ENCODE measurements at places on chromosomes 5 and 9.

GRCh38 chr9:81417299-81417675 lies 272.1 kb downstream of the TLE1 start:
- no peak for DNase-seq

DNA sequence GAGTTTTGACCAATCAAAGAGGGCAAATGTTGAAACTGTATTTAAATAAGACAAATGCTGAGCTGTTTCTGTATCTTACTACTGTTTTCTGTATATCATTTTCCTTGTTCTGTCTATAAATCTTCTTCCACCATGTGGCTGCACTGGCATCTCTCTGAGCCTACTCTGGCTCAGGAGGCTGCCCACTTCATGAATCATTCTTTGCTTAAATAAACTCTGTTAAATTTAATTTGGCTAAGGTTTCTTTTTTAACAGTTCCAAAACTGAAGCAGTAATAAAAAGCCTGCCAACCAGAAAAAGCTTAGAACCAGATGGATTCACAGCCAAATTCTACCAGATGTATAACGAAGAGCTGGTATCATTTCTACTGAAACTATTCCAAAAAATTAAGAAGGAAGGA lies 40.2 kb upstream of the TAS2R1 start:
- DNase-seq: no peak

DNA sequence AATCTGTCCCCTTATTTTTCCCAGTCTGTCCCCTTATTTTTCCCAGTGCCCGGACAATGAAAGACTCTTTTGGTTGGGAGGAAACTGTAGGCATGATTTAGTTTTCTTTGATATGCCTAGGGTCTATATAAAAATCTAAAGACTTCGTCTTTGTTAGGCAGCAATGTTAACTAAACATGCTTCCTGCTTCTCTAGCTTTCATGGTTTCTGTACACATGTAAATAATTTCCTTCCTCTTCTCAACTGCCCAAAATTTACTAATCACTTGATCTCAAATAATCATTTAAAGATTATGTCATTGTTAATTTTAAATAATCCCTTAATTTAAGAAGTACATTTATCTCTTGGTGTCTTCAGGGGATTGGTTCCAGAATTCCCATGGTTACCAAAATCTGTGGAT lies 47.8 kb upstream of the RAPGEF6 start:
- DNase-seq: no peak

DNA sequence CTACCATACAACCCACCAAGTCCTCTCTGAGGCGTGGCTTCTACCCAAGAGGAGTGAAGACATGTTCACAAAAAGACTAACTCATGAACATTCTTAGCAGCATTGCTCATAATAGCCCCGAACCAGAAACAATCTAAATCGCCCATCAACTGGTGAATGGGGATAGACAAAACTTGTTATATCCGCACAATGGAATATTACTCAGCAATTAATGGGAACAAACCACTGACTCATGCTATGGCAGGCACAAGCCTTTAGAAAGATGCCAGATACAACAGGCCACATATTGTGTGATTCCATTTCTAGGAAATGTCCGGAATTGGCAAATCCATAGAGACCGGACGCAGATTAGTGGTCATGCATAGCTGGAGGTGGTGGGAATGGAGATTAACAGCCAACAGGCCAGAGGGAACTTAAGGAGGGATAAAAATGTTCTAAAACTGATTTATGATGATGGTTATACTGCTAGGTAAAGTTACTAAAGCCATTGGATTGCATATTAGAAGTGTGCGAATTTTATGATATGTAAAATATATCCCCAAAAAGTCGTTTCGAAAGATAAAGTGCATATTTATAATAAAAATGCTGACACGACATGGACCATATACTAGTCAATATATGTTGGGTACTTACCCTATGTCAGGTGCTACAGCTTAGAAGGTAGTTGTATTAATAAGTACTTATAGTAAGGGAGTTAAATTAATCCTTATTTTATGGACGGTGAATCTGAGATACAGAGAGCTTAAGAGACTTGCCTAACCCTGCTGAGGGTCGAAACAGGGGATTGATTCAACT lies 55.4 kb downstream of the LHX2 start:
- no peak for DNase-seq

DNA sequence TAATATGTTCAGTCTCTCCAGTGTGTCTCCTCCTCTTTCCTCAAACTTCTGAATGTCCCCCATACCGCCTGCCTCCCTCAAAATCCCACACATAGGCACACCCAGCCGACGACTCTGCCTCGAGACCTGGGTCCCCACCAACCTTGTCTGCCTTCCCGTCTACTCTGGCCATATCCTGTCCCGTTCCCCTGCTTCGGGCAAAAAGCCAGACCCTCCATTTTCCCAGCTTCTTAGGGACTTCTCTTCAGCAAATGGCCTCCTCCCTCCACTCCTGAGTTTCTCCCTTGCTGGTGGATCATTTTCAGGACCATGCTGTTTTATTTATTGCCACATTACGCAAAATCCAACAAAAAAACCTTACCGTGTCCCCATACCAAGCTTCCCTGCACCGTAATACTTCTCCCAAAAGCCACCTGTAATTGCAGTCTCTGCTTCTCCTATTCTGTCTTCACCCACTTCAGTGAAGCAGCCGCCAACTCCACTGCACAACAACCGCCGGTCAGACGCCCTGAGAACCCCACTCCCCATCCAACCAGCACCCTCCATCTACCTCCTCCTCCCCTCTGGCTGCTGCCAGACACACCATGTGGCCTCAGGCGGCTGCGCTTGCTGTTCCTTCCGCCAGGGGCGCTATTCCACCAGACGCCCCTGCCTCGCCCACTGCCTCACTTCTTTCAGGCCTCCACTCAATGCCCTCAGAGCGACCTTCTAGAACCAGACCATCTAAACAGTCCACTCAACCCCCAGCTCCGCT lies 117.0 kb downstream of the TRPM6 start:
- no peak for DNase-seq

- no peak for DNase-seq
Observed at GRCh38 chr5:79590396-79590999, 21.7 kb upstream of the TENT2 start.

DNA sequence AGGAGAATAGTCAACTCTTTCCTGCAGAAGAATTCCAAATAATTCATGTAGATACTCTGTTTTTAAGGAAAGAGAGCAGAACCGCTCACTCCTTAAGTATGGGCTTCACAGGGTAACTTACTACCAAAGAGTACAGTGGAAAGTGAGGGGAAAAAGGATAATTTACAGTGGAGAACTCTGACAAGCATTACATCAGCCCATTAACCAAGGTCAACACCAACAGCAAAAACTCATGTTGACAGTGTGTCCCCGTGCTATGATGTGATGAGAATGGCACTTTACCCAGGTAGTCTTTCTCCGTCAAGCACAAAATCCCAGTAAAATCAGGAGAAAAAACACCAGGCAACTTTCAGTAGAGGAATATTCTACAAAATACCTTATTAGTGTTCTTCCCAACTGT lies 104.3 kb downstream of the ADCY2 start:
- DNase-seq: no peak

GRCh38 chr5:110623874-110624273 lies 102.6 kb downstream of the TMEM232 start:
- no peak for DNase-seq

GRCh38 chr9:35882996-35883395 lies 12.8 kb upstream of the OR13J1 start:
- no peak for DNase-seq

- no peak for DNase-seq
Observed at GRCh38 chr5:122880749-122881148, 35.3 kb downstream of the SNX24 start.

DNA sequence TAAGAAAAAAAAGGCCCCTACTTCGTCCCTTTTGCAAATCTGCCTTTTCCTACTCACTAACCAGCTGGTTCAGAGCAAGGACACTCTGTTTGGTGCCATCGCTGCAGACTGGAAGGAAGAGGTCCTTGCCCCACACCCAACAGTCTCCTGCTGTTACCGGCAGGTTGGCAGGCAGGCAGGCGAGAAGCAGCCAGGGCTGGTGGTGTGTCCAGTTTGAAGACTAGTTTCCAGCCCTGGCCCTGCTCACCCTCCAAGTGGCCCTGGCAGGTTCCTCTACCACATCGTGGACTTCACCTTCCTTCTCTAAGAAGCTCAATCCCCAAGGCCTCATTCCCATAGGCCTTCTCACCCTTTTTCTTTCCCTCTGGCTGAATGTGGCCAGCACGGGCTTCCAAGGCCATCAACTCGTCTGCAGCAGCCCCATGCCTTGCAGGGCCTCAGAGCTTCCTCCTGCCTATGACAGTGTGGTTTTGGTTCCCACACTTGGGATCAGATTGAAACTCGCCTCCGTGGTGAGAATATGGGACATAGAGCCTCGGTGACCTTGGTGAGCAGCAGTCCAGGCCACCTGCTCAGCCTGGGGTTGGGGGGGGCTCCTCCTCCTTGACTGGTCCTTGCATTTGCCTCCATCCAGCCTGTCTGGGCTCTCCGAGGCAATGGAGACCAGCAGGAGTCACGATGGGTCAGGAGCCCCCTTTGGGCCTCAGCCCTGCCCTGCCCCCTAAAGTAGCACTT lies 22.9 kb downstream of the TGFBI start:
- DNase-seq: no peak

GRCh38 chr5:171388816-171389168 lies 1.1 kb downstream of the NPM1 start:
- DNase-seq: no peak

Measured in GF-D8 (cell line).